Activated CD4-positive, alpha-beta T cell treated with anti-CD3 and anti-CD28 coated beads for 36 hours (primary cell): ENCODE measurements at places on chromosomes 3 and 15.

- DNase-seq: no peak
Observed at GRCh38 chr15:85568261-85568808, 187.9 kb downstream of the AKAP13 start.

GRCh38 chr3:131361464-131362421 lies 19.8 kb upstream of the NUDT16 start:
- peak; percentile 17 for DNase-seq

- peak; percentile 10 for DNase-seq
Observed at GRCh38 chr3:129690406-129690805, 83.9 kb upstream of the PLXND1 start.

- no peak for DNase-seq
Observed at GRCh38 chr3:115651087-115651486, 27.8 kb downstream of the GAP43 start.

DNA sequence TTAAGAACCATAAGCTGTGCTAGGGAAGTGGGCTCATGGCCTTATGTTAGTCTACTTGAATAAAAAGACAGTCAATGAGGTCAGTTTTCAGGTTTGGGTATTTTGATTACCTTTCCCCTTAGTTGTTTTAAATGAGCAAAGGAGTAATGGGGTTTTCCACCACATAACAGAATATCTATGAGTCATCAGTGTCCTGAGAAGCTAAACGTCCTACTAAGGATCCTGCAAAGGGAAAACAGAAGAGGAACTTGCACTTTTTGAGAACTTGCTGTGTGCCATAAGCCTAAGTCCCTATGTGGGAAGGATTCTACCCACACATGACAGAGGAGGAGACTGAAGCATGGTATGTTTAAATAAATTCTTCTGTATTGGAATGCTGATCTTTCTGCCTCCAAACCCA lies 292.8 kb upstream of the TMC3 start:
- DNase-seq: no peak

GRCh38 chr15:75671730-75672602 lies 24.3 kb downstream of the SNX33 start:
- DNase-seq: no peak

DNA sequence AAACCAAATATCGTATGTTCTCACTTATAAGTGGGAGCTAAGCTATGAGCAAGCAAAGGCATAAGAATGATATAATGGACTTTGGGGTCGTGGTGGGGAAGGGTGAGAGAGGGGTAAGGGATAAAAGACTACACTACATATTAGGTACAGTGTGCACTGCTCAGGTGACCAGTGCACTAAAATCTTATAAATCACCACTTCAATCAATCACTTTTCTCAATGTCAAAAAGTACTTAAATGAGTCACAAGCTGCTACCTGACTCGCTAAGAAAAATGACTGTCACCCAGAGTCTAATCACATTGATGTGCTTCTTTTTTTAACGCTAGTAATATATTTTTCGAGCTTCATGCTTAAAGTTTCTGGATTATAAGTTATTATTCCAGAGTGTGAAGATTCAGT lies 95.5 kb downstream of the CBLB start:
- DNase-seq: no peak

GRCh38 chr3:115245438-115245837 lies 98.3 kb upstream of the ZBTB20 start:
- no peak for DNase-seq

- DNase-seq: no peak
Observed at GRCh38 chr15:66880380-66881155, 178.5 kb downstream of the SMAD6 start.

DNA sequence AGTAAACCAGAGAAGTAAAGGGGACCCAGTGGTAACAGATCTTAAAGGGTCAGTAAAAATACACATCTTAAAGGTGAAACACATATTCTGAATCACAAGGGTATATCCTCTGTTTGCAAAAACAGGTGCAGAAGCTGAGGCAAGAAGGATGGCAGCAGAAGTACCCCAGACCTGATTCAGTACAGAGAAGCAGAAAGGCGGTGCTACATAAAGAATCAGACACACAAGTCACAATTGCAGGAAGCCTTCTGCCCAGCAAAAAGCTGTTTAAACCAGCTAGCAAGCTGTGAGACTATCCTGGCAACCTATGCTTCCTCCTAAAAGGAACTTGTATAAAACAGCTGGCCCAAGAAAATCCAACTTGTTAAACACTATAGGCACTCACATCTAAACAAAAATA lies 49.4 kb downstream of the ZNF280D start:
- DNase-seq: no peak

DNA sequence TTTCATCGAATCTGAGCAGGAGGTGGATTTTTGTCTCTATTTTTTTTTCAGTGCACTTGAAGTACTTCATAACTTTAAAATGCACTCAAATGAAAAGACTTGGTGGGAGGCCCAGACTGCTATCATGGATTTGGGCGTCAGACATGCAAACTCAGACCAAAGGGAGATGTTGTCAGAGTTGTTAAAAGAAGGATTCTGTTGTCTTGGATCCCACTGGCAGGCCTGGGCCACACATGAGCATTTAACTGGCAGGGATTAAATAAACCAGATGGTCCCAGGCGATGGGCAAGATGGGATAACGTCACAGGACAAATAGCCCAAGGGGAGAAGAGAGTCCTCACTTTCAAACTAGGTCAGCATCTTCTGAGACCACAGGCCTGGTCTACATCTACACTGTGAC lies 15.4 kb downstream of the RTP1 start:
- DNase-seq: no peak
